NCI-H460 (cell line): ENCODE measurements at places on chromosomes 12 and 14. TPM values are rescaled to one million over a fixed set of nuclear protein-coding genes. Genes with fewer than 3 reads are reported as not detected.

The CLEC1A gene
- not detected in 2 replicates for total RNA-seq

The VDR gene
- total RNA-seq: 2.4 TPM in 2 replicates

The FGF23 gene
- total RNA-seq: not detected in 2 replicates

The FAIM2 gene
- 0.06 and 0.45 TPM in 2 replicates for total RNA-seq

The WNT1 gene
- total RNA-seq: not detected in 2 replicates

The C14orf39 gene
- total RNA-seq: 0.10 and 0.20 TPM in 2 replicates

The LIN7A gene
- 42.9 TPM in 2 replicates for total RNA-seq

The LDHB gene
- 1,086 and 1,158 TPM in 2 replicates for total RNA-seq

The LHX5 gene
- 0.22 and 0.40 TPM in 2 replicates for total RNA-seq

The CNTN1 gene
- 44.9 and 45.0 TPM in 2 replicates for total RNA-seq

The POTEM gene
- not detected in 2 replicates for total RNA-seq
